Inflammatory macrophage (primary cell): ENCODE measurements at places on chromosomes 7 and 10.

GRCh38 chr10:107443813-107444212 is 279.3 kb upstream of the SORCS1 start:
- no peak for DNase-seq

DNA sequence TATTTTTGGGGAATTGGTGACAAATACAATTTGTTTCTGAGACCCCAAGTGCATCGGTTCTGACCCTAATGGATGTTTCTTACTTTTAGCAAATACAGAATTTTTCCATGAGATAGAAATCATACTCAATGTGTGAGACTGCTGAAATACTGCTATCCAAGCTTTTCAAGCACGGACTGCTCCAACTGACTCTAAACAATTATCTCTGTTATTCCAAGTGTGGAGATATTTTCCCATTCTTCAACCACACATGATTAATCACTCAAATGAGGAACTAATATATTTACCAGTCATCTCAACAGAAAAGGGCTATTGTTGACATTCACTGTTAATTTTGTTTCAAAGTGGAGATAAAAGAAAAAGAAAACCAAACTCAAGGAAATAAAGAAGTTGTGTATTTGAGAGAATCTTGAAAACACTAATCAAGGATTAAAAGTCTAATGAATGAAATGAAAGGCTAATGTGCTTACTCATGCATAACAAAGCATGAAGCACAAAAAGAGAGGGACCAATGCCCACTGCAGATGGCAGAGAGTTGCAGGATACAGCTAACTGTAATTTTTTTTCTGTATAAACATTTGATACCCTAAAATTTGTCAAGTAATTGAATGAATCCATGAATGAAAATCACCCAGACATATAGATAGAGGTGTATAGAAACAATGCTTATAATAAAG is 423.6 kb downstream of the DGKB start:
- DNase-seq = no peak

DNA sequence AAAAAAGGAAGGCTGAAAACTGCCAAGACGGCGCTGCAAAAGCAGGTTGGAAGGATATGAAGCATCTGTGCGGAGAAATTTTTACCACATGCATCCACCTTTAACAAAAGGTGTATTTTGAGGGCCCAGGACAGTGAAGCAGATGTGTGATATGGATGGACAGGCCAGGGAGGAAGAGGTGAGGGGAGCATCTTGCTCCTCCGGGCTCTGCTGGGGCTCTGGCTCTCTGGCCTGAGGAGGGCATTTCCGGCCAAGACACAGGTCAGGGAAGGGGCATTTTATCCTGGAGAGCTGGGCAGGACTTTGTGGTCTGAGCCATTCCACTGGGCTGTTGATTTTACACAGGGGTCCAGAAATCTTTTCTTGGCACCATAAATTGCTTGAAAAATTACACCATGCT is 175.1 kb downstream of the ZMYND11 start:
- no peak for DNase-seq

DNA sequence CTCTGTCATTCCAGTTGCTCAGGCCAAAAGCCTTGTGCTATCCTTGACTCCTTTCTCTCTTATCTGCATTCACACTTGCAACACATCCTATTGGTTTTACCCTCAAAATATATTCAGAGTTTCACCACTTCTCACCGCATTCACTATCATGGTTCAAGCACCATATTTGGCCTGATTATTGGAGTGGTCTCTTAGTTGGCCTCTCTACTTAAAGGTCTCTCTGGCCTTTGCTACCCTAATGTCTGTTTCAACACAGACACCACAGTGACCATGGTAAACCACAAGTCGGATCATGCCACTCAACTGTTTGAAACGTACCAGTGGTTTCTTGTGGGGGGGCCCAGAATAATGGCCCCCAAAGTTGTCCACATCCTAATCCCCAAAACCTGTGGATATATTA is 15.2 kb upstream of the PDZD8 start:
- no peak for DNase-seq
